ENCODE measurements at places on chromosomes 6 and 20.

GRCh38 chr6:364609-365540 lies 26.7 kb upstream of the IRF4 start:
- no peak for DNase-seq

- DNase-seq = no peak
These were observed 151.2 kb downstream of the GRM4 start for GRCh38 chr6:33994472-33995308.

DNA sequence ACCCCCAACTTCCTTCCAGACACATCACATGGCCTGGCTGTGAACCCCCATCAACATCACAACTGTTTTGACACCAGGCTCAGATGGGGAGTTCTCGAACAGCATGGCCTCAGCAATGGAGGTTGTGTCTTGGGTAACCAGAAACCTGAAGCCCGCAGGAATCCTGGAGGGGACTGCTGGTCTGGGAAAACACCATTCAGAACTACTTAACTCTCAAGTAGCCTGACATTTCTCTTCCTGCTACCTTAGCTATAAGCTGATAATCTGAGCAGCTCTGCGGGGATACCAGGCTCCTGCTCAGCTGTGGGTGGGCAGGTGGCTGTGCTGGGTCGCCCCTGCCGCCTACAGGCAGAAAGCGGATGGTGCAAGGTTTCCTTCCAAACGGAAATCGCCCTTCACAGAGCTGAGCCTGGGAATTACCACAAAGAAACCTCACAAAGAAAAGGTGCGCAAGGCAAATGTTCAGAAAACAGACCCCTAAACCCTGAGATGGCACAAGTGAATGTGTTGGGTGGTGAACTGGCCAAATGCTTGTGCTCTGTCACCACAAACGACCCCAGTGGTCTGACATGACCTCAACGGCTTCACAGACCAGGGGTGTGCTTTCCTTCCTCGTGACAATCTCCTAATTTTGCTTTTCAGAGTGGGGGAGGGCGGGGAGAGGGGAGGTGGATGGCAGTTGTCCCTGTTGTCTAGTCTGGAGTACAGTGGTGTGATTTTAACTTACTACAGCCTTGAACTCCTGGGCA lies 29.5 kb downstream of the SNX5 start:
- DNase-seq = peak; percentile 49

DNA sequence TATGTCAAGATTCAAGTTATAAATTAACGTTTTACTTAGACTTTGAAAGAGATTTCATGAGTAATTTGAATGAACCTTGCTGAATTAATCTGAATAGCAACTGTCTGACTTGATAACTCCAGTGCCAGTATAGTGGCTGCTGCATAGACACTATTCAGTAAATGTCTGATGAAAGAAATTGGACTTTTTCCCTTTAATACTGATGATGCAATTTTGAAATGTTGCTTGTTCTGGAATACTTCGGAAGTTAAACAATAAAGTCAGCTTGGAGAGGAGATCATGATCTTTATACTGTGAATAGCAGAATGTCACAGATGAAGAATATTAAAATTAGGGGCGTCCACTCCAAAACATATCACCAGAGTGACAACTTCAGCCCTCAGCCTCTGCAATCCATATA lies 3.6 kb upstream of the PGBD1 start:
- no peak for DNase-seq

GRCh38 chr6:75746221-75746620 lies 2.8 kb upstream of the MYO6 start:
- DNase-seq = no peak

- no peak for DNase-seq
These were observed 237.4 kb upstream of the GMDS start for GRCh38 chr6:2482773-2483172.

- no peak for DNase-seq
These were observed 16.9 kb upstream of the THEMIS start for GRCh38 chr6:127917766-127918165.

DNA sequence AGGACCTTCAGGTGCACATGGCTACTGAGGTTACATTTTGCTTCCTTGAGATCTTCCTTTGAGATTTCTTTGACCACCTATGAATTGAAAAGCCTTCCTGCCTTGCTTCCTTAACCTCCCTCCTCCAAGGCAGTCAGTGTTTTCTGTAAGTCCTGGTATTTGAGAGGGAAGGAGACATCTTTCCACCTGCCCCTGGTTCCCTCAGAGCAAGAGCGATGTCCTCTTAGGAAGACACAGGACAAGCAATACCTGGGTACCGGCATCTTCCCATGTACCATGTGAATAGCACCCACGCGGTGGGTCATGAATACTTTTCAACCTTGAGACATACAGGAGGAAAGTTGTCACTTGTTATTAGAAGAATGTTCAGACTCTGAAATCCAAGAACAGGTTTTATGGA lies 37.1 kb downstream of the GINS1 start:
- no peak for DNase-seq

DNA sequence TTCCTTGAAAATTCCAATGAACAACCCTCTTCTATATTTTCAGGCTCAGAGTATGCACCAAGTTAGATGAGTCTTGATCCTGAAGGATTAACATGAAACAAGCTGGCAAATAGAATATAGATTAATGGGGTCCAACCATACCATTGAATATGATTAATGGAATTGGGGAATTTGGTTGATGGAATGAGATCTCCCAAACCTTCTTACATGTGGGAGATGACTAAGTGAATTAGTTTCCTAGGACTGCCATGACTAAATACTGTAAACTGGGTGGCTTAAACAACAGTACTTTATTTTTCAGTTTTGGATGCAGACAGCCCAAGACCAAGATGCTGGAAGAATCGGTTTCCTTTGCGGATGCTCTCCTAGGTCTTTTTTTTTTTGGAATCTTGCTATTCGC lies 347.0 kb downstream of the QKI start:
- no peak for DNase-seq

GRCh38 chr6:157675831-157676230 lies 147.2 kb upstream of the SNX9 start:
- no peak for DNase-seq

DNA sequence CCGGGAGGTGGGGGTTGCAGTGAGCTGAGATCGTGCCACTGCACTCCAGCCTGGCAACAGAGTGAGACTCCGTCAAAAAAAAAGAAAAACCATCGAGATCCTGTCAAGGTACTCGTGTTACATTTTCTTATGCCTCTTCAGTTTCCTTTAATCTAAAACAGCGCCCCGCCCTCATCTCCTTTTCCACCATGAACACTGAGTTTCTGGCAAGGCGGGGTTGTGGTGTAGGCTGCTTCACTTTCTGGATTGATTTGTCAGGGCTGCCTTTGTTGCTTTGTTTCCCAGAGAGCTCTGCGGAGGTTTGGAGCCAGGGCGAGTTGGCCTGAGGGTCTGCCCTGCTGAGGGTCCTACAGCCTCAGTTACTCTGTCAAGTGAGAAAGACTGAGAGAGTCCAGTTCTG lies 8.9 kb downstream of the ITPR3 start:
- DNase-seq = peak; percentile 20

DNA sequence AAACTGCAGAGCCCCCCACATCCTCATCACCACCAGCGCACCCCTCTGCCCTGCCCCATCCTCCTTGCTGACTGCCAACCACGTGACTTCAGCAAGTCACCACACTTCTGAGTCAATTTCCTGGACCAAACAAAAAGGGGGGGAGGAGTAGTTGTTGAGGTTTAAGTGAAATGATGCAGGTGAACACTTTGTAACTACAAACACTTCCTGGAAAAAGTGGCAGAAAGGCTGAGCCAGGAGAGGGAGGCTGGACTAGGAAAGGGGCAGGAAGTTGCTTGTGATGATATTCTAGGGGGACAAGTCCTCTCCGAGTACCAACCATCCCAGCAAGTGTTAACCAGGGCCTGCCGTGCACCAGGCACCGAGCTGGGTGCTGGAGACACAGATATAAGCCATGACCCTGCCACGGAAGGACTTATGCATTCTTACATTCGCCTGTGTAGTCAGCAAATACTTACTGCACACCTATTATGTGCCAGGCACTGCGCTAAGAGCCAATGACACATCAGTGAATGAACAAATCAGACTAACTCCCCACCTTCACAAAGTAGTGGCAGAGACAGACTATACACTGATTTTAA lies 67.3 kb downstream of the PREX1 start:
- DNase-seq = peak; percentile 88

DNA sequence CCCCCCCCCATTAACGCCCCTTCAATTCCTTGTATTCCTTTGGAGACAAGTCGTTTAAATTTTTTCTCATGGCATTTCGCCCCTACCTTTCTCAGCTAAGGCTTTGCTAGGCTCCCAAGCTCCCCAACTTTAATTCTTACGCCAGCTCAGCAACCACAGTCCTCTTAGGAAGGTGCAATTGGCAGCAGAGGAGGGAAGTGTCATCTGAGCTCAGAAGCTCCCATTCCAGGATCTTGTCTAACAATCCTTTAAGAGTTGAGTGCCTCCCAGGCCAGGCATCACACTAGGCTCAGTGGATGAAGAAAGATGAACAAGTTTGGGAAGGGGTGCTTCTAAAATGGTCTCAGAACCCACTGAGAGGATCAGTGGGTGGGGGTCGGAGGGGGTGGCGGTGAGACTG lies 131.2 kb upstream of the AKAP12 start:
- DNase-seq = no peak

- DNase-seq = no peak
These were observed 76.5 kb downstream of the TULP4 start for GRCh38 chr6:158388727-158389126.

DNA sequence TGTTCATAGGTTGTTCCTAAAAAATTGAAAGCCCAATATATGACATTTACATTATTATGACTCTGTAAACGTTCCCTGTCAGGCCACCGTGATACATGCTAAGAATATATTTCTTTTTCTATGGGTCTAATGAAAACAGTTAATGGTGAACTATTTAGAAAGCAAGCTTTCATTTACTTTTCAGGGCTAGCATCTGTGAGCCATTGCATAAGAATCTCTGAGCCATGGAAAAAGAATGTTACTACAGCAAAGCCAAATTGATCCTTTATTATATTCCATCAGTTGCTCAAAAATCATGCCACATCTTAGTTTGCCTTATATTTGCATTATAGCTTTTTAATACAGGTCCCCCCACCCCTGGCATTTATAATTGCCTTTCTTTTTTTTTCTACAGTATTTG lies 275.5 kb downstream of the ZFAND3 start:
- no peak for DNase-seq

GRCh38 chr6:36858407-36858981 lies 16.1 kb downstream of the PPIL1 start:
- DNase-seq = no peak

GRCh38 chr6:170044836-170045562 lies 245.9 kb downstream of the DLL1 start:
- DNase-seq = no peak

- DNase-seq = no peak
These were observed 73.0 kb downstream of the PDSS2 start for GRCh38 chr6:107386340-107386739.

DNA sequence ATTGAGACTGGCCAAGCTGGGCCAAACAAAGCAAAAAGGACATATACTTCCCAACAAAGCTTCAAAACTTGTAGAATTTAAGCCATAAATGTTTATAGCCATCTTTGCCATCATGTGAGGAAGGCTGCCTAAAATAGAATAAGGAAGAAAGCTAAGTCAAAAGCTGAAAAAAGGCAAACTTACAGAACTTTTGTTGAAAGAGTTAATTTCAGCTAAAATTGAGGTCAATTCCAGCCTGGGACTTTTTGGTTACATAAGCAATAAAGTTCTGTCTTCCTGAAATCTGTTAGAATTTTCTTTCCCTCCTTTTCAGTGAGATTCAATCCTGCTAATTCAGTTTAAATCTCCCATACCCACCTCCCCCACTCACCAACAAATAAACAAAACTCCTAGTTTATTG lies 227.9 kb upstream of the MARCKS start:
- DNase-seq = no peak

DNA sequence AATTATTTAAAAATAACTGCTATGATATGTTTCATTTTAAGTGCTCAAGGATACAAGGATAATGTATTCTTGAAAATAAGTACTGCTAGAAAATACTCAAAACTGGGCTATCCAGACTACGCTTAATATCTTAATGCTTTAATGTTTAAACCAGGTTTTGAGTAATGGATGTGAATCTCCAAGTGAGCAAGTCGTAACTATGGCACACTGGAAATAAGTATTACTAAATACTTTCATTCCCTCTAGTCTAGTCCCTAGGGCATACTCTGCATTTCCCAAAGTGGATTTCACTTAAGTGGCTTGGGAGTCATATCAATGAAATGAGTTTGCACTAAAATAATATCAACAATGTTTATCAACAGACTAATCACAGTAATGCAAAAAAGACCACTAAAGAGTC lies 48.1 kb downstream of the HMGCLL1 start:
- DNase-seq = no peak

- DNase-seq = no peak
These were observed 55.8 kb upstream of the TFAP2D start for GRCh38 chr6:50657513-50657912.

GRCh38 chr20:58194175-58194791 lies 34.2 kb downstream of the ANKRD60 start:
- no peak for DNase-seq

DNA sequence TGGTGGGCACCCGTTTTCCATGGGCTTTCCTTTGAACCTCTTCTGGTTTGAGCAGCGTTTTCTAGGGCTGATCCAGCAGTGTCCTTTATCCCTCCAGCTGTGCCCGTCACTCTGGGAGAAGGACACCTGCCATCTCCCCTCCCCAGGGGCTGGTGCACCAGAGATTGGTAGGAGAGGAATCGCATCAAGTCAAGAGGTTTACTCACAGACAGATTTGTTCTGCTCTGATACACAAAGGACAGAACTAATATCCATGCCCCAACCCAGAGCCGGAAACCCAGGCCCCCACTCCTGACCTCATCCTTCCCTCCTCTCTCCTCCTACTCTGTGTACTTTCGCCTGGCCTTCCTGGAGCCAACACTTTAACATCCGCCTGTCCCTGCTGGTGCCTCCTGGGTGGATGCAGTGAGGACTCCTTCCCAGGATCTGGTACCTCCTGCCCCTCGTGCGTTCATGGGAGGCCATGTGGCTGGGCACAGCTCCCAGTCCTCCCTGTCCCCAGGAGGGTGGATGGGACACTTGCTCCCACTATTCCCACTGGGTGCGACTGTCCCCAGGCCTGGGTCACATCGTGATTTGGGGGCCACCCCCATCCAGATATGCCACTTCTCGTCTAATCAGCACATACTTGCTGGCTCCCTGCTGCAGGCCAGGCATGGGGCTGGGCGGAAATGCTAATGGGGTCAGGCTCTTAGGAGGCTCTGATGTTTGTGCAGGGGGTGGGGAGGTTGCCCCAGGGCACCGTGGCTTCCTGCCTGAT lies 286.3 kb downstream of the CDH4 start:
- no peak for DNase-seq

DNA sequence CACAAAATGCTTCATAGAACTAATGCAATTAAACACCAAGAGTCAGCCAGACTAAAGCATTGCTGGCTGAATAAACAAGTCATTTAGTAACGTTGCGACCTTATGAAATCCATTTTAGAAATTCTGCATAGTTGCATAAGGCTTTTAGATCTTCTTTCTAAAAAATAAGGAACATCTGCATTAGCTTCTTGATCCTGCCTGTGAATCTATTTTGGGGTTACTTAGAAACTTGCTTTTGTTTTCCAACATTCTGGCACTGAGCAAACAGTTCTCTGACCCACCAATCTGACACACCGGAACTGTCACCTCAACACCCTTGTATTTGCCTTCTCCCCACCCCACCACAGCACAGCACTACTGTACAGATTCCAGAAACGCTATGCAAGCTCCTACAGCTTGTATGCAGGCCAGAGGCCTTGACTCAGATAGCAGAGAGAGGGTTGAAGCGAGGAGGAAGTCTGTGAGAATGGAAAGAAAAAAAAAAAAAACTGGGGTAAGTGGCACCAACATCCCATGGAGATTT lies 55.0 kb downstream of the KIF13A start:
- DNase-seq = no peak

All from CD4-positive, alpha-beta T cell treated with Interleukin-6 at 100 ng/mL for 8 hours (primary cell).